ENCODE measurements at places on chromosomes 7 and 10.

GRCh38 chr7:73433924-73434700, 534 bp downstream of the FZD9 start:
- DNase-seq: no peak

- no peak for DNase-seq
Measured at GRCh38 chr7:108046952-108047506, 44.1 kb upstream of the LAMB1 start.

- DNase-seq: no peak
Measured at GRCh38 chr10:72081210-72081609, 7.1 kb downstream of the SPOCK2 start.

- DNase-seq: no peak
Measured at GRCh38 chr10:19683960-19684359, 132.3 kb upstream of the PLXDC2 start.

- DNase-seq: no peak
Measured at GRCh38 chr10:49768329-49768728, 6.2 kb upstream of the OGDHL start.

GRCh38 chr7:149723795-149724495, 49.4 kb downstream of the ZNF467 start:
- DNase-seq: no peak

- DNase-seq: no peak
Measured at GRCh38 chr10:108323274-108323798, 1158.8 kb upstream of the SORCS1 start.

- DNase-seq: no peak
Measured at GRCh38 chr10:118930614-118931013, 98.9 kb upstream of the NANOS1 start.

- DNase-seq: peak; percentile 9
Measured at GRCh38 chr7:26784118-26784517, 80.3 kb downstream of the SKAP2 start.

DNA sequence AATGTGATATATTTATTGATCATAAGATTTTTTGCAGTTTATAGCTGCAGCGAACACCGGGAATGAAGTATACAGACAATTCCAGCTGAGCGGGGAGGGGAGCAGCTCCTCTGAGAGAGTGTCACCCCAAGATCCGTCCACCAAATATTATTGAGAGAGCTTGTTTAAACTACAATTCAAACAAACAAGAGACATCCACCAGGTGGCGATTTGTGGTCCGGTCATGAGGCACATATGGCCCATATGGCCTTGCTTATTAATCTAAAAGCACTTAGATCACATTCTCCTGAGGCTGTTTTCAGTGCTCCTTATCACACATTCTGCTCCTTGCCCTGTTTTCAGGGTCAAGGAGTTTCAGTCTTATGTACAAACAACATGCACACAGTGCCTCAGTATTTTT, 83.1 kb downstream of the THSD7A start:
- DNase-seq: no peak

DNA sequence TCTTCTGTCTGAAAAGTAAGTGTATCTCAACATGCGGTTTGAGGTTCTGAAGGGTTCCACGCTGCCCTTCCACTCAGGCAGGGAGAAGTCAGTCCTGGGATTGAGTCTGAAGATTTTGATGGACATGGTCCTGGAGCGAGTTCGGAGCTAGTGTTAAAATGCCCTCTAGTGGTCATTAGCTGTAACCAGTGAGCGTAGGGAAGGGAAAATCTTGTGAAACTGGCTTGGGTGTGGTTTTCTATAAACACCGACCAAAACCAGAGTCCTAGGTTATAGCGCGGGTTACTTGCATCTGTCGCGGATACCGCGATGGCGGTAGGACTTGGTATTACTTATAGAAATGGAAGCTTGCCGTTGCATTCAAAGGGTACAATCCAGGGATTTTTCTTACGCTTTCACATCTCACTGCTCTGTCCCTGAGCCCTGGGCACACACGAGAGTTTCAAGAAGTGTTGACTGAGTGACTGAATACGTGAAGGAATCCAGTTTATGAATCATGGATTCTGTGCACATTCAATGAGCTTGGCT, 348.2 kb upstream of the C7orf33 start:
- peak; percentile 52 for DNase-seq

DNA sequence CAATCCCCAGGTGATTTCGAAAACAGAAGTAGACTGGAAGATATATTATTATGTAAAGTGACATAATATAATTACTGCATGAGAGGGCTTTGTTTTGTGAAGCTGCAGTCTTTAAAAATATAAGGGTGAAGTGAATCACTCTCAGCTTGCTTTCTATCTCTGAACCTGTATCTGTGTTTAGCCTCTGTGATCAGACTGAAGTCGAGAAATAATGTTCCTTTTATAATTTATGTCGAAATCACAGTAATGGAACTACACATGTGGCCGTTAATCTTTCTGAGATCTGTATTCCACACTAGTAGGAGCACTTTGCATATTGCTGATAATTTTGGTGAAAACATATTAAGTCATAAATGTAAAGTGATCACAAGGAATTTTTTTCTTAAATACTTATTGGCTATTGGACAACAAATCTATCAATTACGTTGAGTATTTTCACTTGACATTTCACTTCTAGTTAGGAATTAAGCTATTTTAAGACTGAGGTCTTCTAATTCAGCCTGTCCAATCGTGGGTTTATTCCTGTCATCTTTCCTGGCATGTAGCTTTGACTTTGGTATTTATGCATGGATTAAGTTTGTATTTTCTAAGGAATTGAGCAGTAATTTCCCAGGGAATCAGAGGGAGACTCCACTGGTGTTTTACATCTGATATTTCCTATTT, 268.2 kb upstream of the POT1 start:
- no peak for DNase-seq

GRCh38 chr10:35308809-35309208, 27.5 kb upstream of the CCNY start:
- DNase-seq: no peak

DNA sequence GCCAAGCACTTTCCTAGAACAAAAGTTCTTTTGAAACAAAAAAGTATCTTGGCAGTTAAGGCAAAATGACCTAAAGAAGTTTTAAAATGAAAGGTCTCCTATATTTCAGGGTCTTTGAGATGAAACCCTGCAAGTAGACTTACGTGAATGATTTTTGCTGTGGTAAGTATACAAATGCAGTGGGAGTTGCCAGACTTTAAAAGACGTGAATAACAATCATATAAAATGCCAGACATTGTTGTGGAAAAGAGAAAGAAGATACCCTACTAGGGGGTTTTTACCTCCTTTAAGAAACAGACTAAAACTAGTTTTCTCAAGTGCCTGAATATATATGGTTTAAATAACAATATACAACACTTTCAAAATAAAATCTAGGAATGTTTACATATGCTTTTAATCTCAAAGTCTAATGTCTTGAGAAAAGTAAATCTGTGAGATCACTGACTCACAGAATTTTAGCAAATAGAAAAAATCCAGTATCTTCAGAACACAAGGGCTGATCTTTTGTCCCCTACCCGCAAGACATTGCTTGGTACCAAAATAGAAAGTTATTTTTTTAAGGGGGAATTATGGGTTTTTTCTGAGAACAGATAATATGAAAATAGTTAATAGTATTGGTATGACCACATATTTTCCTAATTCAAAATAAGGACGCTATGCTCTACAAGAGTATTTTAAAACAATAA, 29.5 kb downstream of the LRRC17 start:
- no peak for DNase-seq

GRCh38 chr7:85274454-85274853, 87.6 kb upstream of the SEMA3D start:
- DNase-seq: no peak

GRCh38 chr10:90856261-90856660, 1.6 kb downstream of the HTR7 start:
- DNase-seq: no peak

GRCh38 chr7:77386165-77386822, 29.9 kb downstream of the GSAP start:
- DNase-seq: no peak

DNA sequence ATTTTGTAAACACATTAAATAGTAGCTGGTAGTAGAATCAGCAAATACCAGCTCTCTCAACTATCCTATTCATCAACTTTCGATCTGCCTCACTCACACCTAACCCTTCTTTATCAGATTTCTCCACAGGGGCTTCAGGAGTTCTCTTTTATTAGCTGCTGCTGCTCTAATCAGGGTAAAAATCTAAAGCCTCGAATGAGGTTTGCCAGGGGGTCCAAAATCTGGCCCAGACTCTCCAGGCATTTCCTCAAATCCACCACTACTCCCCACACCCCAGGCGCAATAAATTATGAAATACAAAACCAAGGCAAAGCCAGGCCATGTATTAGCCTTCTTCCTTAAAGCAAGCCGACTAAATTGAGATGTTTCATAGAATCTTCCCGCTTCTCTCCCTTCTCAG, 2.3 kb downstream of the RNF216 start:
- DNase-seq: no peak
